ENCODE measurements at places on chromosomes 7 and 10. TPM values are rescaled to one million over a fixed set of nuclear protein-coding genes. Genes with fewer than 3 reads are reported as not detected.
A peak's percentile ranks its signal among the peaks of the same experiment; 100 is the strongest.

The KLF14 gene
- 1.7 TPM for polyA plus RNA-seq

DNA sequence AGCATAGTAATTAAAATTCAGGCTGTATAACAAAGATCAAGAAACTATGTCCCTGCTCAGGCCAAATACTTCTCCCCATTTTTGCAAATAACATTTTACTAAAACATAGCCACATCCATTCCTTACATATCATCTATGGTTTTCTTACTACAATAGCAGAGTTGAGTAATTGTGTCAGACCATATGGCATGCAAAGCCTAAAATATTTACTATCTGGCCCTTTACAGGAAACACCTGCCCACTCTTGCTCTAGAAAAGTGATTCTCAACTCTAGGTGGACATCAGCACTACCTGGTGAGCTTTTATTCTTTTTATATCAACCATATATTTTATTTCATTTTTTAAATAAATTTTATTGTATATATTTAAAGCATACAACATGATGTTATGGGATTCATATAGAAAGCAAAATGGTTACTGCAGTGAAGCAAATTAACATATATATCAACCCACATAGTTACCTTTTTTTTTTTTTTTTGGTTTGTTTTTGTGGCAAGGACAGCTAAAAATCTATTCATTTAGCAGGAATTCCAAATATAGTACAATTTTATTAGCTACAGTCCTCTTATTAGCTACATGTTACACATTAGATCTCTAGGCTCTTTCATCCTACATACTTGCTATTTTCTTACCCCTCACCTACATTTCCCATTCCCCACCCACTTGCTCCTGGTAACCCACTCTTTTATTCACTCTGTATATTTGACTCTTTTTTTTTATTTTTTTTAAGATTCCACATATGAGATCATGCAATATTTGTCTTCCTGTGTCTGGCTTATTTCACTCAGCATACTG lies 19.6 kb downstream of the ABI1 start:
- no peak for DNase-seq

- no peak for DNase-seq
These were observed 276.5 kb upstream of the SMIM30 start for GRCh38 chr7:113394856-113395255.

The MPP7 gene
- 22.7 TPM for polyA plus RNA-seq

The NPTX2 gene
- 77.3 TPM for polyA plus RNA-seq

DNA sequence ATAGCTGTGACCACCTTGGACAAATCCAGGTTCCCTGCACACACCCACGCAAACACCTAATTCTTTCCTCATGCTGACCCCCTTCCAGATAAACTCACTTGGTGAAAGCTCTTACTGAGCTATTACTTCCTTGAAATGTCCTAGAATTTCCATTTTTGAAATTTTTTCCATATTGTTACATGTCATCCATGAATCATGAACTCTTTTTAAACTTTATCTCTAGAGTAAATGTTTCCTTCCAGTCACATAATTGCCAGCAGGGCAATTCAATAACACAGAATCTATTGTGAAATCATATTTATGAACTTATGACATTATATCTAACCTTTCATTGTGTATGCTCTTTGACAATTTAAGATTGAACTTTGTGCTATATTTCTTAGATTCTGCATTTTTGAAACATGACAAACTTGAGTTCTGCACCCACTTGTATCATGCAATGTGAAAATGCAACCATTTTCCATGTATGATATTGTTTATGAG lies 26.8 kb upstream of the FGL2 start:
- no peak for DNase-seq

GRCh38 chr10:50216418-50216817 lies 34.9 kb downstream of the ASAH2 start:
- DNase-seq, result no peak

The UBN2 gene
- 36.6 TPM for polyA plus RNA-seq

GRCh38 chr10:76583711-76584161 lies 1053.9 kb downstream of the KCNMA1 start:
- DNase-seq, result no peak

DNA sequence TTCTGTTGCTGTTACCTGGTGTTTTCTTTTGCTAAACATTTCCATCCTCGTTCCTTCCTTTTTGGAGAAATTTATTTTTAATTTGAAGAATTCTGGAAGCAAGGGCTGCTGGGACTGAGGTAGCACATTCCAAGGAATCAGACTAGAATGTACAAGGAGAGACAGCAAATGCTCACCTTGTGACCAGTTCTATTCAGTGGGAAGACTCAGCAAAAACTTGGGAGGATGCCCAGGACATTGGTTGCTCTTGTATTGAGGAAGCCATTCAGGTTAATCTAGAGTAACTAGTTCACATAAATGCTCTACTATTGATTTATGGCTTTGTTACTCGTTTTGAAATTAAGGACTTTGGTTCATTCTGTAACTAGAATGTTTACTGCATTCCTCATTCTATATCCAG lies 11.3 kb downstream of the PLCE1 start:
- no peak for DNase-seq

DNA sequence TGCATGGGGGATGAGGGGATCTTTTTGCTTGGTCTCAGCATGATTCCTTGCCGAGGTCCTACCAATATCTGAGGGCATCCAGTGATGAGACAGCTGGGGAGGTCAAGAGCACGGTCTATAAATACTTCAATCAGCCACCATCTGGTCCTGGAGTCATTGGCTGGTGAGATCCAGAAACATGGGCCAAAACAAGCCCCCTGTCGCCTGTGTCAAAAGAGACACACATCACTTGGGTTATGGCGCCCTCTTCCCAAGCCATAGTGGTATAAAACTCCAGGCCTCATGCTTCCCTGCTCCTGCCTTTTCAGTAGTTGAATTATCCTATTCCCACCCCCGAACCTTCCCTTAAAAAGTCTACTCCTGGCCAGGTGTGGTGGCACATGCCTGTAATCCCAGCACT lies 60.9 kb downstream of the SLC35B4 start:
- no peak for DNase-seq

The CHST3 gene
- 55.3 TPM for polyA plus RNA-seq

DNA sequence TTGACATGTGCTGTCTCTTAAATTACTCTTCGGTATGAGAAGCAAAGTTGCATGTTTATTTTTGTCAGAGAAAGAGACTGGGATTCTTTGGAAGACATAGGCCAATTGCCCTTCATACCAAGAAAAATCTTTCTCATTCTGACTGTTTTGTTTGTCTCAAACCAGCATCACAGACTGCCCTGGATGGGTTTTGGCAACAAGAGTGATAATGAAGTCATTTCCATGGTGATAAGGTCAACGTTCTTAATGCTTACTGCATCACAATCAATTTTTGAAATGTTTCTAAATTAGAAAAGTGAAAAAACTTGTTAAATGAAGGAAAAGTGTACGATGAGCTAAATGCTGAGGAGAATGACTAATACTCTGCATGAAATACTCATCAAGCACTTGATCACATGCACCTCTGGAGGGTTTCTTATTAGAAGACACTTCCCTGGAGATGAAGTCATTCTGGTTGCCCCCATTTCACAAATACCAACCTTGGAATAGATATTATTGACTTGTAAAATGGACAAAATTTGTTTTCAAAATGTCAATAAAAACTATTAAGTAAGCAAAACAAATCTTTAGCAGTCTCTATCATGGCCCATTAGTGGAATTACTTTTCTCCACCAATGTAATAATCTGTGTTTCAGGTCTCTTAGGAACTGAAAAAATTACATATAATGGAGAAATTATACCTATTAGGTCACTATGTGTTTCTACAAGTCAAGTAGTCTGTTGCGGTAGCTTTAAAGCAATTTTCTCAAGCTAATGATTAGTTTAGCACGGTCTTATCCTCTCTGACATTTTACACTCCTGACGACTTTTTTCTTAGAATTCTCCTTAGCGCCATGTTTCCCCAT lies 19.9 kb upstream of the SEC61G start:
- no peak for DNase-seq

GRCh38 chr7:35331730-35332678 lies 78.1 kb upstream of the TBX20 start:
- DNase-seq, result no peak

GRCh38 chr7:23184709-23185359 lies 3.0 kb downstream of the NUP42 start:
- DNase-seq, result peak; percentile 62

DNA sequence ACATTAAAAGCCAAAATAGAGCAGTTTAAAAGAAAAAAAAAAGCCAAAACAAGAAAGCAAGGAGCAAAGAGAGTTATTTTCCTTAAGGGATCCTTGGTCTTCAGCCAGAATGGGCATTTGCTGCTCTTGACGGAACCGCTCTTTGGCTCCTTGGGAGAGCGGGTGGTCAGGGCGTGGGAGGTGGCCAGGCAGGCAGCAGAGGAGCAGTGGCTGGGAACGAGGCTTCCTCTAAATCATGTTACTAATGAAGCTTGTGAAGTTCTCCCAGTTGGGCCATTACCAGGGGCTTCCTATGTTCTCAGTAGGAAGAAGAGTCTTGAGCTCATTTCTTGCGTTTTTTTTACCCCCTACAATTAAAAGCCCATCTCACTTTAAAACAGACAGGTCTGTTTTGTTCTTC lies 116.6 kb downstream of the DOCK1 start:
- no peak for DNase-seq

DNA sequence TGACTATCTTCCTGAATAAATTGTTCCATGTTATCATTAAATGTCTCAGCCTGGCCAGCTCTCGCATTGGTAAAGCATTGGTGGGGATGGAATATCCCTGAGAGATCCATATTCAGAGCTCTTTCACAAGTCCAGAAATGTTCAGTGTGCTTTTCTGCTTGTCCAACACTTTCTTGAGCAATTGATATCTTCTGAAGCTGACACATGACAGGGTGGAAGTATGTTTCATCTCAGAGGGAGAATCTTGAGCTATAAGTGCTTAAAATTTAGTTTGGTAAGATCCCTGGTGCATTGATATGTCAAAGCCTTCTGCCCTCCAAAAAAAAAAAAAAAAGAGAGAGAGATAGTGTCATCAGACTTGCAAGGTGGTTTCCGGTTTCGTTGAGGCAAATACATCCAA lies 7.4 kb downstream of the IFIT3 start:
- no peak for DNase-seq

- DNase-seq, result no peak
These were observed 10.7 kb downstream of the CEP41 start for GRCh38 chr7:130430115-130430514.

The SPAM1 gene
- 18.1 TPM for polyA plus RNA-seq

DNA sequence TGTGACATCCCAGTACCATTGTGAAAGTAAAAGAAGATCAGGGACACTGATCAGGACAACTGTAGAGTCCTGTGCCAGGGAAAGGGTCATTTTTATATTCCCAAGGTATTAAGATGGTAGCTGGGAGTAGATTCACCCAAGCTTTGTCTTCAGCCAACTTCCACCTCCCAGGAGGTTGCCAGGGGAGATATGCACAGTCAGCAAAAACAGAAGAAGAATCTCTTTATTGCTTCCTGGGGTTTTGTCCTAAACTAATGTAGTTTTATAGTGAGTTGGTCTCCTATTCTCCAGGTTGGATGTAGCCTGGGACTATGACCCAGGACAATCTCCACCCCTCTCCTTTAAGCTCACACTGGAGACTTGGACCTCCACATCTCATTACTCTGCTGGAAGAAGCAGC lies 139.2 kb downstream of the RAMP3 start:
- DNase-seq, result no peak

The ADRA2A gene
- 6.5 TPM for polyA plus RNA-seq

All from testis (tissue), 5 donors.